AG04449 (cell line): ENCODE measurements at places on chromosomes 1 and 21.
A peak's percentile ranks its signal among the peaks of the same experiment; 100 is the strongest.

DNA sequence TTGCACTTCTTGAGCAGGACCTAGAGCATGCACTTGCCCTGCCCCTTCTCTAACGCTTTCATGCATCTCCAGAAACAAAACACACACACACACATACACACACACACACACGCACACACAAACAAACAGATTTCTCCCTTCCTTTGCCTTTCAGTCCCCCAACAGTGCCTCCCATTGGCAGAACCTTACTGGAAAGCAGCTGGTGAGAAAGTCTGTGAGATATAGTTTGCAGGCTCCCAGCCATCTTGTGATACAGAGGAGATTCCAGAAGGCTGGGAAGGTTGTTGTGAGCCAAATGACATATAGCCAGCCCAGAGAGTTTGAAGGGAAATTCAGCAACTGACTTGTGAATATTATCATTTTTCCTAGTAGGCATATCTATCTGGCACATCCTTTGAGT, 35.9 kb upstream of the ZRANB2 start:
- no peak for DNase-seq

DNA sequence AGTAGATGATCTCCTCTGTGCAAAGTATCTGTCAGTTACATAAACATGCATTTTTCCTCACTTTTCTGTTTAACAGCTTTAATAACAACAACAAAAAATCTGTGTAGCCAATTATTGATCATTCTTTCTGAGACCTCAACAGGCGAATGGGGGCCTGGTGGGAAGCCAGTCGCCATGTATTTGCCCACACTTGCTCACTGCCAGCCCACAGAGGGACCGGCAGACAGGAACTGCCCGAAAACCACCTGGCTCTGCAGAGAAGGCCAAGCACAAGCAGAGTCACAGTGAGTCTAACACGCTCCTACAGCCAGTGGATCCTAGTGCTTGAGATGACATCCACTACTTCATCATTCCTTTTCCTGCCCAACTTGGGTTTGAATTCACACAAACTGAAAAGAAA, 56.1 kb downstream of the NPHP4 start:
- no peak for DNase-seq

DNA sequence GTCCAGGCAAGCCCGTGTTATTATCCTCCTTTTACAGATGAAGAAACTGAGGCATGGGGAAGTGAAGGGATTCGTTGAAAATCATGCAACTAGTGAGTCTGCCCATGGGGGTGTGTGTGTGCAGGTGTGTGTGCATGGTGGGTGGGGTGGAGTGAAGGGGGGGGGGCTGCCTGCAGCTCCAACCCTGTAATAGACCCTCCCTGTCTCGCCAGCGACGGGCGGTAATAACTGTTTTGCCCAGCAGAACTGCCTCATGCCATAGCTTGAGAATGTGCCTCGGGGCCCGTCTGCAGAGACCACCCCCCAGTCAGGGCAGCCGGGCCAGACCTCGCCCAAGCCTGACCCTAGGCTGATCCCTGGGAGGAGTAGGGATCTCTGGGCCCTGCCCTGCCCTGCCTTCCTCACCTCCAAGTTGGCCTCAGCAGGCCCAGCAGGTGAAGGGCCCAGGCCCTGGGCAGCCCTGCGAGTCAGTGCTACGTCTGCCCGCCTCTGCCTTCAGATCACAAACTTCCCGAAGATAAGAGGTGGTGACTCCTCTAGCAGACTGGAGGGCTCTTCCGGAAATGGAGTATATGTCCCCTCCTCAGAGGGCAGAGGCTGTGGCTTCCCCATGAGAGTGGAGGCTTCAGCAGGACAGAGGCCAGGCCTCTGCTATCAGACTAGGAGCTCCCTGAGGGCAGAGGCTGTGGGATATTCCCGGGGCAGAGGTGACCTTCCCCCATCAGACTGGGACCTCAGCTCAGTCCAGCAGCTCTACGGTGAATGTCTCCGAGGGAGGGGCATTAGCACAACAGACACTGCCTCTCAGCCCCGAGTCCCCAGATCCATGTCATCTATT, 15.7 kb upstream of the EPHA2 start:
- no peak for DNase-seq

- peak; percentile 73 for DNase-seq
Observed at GRCh38 chr1:89725011-89725370, 92.1 kb downstream of the LRRC8C start.

GRCh38 chr1:53078333-53079101, 16.5 kb downstream of the PODN start:
- no peak for DNase-seq

- no peak for DNase-seq
Observed at GRCh38 chr1:218284377-218284916, 646 bp upstream of the RRP15 start.

- DNase-seq, result no peak
Observed at GRCh38 chr1:95281781-95282517, 47.9 kb downstream of the RWDD3 start.

DNA sequence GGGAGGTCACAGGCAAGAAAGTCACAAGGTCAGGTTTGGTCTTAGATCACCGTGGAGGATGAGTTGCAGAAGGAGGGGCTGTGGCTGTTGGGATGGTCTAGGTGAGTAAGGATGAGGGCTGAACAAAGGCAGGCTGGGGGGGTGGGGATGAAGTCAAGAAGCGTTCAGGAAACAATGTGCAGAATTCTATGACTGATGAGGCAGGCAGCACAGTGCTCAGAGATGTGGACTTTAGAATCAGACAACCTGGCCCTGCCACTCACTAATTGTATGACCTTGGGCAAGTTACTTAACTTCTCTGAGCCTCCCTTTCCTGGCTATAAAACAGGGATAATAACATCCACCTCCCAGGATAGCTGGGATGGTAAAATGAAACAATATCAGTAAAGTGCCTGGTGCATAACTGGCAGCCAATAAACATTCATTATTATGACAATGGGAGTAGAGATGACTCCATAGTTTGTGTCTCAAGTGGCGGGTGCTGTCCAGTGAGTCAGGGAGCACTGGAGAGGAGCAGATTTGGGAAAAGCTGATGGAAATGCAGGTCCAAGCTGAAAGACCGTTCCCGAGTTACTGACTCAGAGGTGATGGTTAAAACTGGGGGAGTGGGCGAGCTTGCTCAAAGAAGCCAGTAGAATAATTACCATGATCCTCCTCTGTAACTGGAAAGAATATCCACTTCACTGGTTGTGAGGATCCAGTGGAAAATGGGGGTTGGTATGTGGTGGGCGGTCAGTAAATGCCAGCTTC, 2.1 kb downstream of the TIE1 start:
- DNase-seq, result no peak

DNA sequence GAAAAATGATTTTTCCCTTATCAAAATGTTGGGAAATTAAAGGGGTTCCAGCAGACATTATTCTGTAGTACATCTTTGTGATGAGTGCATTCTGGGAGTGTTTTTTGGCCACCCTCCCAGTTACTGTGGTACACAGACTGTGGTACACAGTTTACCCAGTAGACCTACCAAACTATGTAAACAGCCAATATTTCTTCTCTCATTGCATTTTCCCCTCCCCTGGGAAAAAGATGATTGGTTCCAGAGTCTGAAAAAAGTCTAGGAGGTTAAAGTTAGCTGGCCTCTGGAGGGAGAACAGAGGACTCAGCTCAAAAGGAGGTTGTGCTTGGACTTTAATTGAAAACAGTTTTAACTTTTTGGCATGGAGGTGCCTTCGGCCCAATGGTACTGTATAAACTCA, 42.5 kb downstream of the PGM1 start:
- DNase-seq, result no peak

GRCh38 chr1:12124693-12125421, 41.9 kb upstream of the TNFRSF1B start:
- DNase-seq, result no peak

DNA sequence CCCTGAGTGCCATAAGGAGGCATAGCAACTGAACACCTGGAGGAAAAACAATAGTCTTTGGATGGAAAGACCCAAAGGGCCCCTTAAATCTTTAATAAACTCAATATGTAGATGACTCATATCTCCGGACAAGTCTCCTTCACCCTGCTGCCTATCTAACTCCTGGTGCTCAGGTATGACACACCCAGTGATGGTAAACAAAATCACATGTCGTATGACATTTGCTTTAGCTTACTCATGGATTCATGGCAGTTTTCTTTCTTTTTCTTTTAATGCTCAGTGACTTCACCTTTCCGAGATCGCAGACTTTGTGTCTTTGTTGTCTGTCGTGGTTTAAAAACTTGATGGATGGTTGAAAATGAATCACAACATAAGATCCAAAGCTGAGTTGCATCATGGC, 208.5 kb upstream of the PROX1 start:
- DNase-seq, result no peak

DNA sequence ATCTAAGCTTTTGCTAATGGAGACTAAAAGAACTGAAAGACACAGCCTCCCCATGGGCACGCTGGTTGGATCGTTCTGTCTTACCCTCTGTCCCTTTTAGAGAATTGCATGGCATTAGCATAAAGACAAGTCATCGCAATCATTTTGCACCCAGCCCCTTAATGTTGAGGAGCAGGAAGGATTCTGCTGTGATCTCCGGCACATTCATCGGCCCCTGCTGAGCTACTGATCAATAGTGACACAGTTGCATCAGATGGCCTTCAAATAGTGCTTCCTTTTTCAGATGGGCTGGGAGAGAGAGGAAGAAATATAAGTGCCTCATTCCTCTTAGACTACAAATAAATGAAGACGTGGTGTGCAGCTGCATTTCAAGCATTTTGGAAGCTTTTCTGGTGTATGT, 75.4 kb downstream of the NOS1AP start:
- no peak for DNase-seq

DNA sequence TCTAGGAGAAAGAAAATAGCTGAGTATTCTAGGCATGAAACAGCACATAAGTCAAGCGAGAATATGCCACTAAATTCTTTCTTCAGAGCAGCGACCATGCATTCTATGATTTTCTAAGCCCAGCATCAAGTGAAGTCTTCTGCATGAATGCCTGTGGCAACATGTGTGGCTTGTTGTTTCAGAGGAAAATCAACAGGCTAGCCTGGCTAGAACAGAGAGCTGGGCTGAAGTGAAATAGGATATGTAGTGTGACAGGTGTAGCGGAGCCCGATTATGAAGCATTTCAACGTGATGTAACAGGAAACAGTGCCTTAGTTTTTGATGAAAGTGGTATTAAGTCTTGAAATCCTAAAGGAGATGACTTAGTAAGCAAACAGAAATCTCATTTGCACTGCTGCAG, 7.0 kb downstream of the CSDE1 start:
- no peak for DNase-seq

- no peak for DNase-seq
Observed at GRCh38 chr1:82880506-82880905, 1079.8 kb downstream of the ADGRL2 start.

- no peak for DNase-seq
Observed at GRCh38 chr1:77829851-77830250, 50.4 kb downstream of the MIGA1 start.

DNA sequence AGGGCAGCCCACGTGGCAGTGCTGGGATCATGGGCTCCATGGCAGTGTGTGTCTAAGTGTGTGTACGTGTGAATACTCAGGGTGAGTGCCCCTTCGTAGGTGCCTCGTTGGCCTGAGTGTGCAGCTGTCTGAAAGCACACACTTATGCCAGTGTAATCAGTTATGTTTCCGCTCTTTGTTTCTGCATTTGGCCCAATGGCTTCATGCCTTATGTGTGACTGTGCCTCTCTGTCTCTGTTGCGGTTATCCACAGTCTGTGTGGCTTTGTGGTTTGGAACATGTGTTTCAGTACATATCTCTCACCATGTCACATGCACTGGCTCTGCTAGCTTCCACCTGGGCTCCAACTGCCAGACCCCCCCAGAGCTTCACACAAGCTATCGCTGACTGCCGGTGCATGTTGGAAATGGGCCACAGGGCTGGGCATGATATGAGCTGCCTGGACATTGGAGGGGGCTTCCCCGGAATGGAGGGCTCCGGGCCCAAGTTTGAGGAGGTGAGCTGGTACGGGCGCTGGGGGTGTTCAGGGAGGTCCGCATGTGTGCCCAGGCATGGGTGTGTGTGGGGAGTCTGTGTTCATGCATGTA, 70.3 kb upstream of the TINAGL1 start:
- peak; percentile 42 for DNase-seq

DNA sequence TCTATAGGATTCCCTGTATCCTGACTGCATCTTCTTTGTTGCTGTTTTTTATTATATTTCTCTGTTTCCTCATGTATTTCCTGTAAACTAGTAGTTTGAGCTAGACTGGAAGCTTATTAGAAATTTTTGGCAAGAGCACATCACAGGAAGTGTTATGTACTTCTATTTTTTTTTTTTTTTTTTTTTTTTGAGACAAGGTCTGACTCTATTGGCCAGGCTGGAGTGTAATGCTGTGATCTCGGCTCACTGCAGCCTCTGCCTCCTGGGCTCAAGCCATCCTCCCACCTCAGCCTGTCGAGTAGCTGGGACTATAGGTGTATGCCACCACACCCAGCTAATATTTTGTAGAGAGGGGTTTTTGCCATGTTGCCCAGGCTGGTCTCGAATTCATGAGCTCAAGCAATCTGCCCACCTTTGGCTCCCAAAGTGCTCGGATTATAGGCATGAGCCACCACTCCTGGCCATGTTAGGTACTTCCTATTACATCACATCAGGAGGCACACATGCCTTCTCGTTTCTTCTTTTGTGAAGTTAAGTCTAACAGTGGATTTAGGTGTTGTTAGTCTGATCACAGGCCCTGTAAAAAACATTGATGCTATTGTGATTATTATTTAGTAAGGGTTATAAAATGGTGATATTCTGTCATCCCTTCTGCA, 12.5 kb downstream of the C1orf21 start:
- DNase-seq, result no peak

GRCh38 chr1:53172426-53173128, 24.0 kb upstream of the CPT2 start:
- DNase-seq, result no peak

- no peak for DNase-seq
Observed at GRCh38 chr1:11470912-11471311, 8.0 kb upstream of the DISP3 start.

GRCh38 chr1:105442901-105443300, 1613.6 kb upstream of the PRMT6 start:
- DNase-seq, result no peak

- DNase-seq, result no peak
Observed at GRCh38 chr1:116934586-116935207, 25.0 kb downstream of the PTGFRN start.

DNA sequence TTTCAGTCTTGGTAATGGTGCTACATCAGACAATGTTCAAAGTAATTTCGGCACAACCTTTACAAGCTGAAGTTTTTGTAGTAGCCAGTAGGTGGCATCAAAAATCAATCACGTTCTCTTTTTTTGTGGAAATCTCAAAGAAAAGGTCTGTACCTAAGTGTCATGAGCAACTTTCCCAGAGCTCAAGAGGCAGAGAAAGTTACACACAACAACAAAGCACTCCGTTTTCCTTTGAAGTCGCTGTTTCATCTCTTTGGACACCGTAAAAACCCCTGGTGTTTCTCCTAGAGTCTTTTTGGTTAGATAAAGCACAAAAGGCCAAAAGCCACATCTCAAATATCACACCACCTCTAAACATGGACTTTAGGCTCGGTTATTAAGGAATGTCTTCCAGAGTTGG, 131.6 kb downstream of the LHX8 start:
- no peak for DNase-seq

GRCh38 chr1:198841477-198841876, 202.6 kb downstream of the PTPRC start:
- no peak for DNase-seq

DNA sequence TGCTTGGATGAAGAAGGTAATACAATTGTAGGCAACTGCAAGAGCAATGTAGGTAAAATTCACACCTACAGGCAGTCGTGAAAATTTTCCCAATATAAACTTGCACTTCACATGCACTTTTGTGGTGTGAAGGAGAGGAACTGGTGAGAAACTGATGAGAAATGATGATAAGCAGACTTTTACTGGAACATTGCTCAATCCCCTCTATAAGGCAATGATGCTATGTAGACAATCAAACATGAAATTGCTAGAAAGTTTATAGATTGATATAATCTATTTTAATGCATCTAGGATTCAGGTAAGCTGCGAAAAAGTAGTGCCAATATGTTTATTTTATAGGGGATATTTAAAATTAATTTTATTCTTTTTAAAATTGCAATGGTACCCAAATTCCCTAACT, 802.2 kb downstream of the KCNT2 start:
- no peak for DNase-seq
